AG08395 (cell line): ENCODE measurements at places on chromosomes 4 and X.

- no peak for DNase-seq
Measured at GRCh38 chrX:29587107-29587506, 628.3 kb upstream of the MAGEB2 start.

DNA sequence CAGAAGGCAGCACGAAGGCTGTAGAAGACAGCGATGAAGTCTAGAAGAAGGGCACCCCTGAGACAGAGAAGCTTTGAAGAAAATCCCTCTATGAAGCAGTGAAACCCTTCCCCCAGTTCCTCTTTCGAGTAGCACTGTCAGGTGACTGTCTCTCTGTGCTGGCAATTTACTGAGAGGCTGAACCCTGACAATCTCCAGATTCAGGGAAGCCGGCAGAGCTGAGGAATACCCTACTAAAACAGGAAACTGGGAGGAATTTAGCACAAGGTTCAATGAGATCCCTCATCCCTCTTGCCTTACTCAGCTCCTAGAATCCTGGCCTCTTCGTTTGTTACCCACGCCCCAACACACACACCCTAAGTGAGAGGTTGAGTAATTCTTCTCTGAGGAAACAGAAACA lies 239.7 kb upstream of the NOCT start:
- DNase-seq: no peak

GRCh38 chrX:120560405-120560841 lies 339 bp downstream of the CUL4B start:
- DNase-seq: no peak

DNA sequence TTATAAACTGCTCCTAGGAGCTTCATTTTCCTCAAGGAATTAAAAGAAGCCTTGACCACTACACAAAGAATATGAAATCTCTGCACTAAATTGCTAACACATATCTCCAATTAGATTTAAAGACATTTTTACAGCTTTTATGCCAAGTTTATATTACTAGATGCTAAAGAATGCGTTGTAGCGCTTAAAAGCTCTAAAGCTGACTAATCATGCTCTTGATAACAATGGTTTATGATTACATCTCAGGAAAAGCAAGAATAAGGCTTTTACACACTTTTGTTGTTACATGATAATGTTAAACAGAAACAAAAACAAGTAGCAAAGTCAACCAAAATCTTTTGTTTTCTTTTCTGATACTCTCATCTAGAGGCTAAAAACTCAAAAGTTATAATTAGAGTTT lies 44.7 kb downstream of the SLC10A7 start:
- DNase-seq: no peak

DNA sequence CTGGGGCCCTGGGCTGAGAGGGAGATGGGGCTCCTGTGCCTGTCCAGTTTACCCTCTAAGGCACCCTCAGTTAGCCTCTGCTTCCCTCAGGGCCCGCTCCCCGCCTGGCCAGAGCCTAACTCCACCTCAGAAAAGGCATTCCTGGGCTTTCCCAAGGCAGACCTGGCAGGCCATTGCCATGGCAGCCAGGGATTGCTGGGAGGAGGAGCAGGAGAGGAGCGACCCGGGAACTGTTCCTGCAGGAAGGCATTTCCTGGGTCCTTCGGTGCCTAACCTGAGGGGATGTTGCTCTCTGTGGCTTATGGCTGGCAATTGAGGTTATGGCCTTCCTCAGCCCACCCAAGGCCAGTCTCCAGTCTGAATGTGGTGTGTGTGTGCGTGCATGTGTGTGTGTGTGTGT lies 131.3 kb downstream of the PJA1 start:
- DNase-seq: no peak

DNA sequence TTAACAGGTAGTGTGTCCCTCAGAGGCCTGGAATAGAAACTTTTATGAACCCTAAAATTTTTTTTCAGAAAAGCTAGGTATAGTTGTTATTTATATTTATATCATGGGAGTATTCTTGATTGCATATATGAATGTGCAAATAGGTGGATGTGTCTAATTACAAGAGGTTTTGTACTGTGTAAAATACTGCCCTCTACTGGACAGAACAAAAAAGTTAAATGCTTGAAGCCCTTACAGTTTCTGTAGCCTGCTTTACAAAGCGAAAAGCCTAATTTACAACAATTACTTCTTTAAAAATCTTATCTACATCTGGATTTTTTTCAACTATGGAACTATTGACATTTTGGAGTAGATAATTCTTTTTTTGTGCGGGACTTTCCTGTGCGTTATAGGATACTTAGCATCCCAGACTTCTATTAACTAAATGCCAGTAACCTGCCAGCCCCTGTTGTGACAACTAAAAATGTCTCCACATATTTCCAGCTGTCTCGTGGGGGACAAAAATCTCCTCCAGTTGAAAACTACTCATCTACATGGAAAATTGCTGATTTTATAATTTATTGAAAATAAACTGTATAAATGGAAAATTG lies 35.1 kb downstream of the ENPEP start:
- peak; percentile 54 for DNase-seq

DNA sequence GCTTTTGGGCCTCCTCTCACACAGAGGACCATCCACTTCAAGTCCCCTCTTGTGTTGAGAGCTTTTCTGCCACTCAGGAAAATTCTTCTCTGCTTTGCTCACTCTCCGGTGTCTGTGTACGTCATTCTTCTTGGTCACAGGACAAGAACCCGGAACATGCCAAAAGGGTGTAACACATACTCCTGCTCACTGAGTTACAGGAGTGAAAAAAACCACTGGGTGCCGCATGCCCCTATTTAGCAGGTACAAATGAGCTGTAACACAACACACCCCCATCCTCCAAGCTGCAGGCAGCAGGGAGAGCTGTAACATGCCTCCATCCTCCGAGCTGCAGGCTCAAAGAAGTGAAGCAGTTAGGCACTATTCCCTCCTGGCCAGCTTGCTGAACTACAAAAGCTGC lies 13.0 kb upstream of the CXCL2 start:
- no peak for DNase-seq

DNA sequence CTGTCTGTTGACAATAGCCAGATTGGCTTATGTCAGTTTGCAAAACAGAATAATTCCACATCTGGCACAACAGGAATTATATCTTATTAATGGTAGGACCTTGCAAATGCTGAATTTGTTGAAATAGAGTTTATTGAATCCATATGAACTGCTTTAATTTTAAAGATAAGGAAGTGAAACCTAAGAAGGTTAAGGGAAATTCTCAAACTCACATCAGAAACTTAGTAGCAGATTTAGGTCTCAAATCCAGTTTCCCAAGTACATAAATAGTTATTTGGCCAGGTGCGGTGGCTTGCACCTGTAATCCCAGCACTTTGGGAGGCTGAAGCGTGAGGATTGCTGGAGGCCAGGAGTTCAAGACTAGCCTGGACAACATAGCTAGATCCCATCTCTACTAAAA lies 117.1 kb downstream of the HNRNPD start:
- no peak for DNase-seq

GRCh38 chrX:6989858-6990257 lies 157.7 kb upstream of the STS start:
- no peak for DNase-seq

DNA sequence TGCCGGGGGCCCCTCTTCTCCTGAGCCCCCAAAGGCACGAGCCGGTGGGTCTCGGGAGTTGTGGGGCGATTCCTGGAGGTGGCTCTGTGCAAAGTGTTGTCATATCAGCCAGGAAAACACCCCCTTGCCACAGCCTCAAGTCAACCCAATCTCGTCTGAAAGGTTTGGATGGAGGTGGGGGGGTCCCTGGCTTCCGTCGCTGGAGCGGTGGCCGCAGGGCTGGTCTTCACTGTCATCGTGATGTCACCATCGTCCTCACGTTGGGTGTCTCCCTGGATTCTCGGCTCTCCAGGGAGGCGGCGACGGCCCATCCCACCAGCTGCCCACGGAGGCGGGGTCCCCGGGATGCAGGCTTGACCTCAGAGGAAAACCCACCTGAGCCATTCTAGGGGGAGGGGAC lies 38.3 kb upstream of the PPP2R3B start:
- DNase-seq: no peak

GRCh38 chr4:140901736-140902336 lies 145.7 kb upstream of the TBC1D9 start:
- no peak for DNase-seq

DNA sequence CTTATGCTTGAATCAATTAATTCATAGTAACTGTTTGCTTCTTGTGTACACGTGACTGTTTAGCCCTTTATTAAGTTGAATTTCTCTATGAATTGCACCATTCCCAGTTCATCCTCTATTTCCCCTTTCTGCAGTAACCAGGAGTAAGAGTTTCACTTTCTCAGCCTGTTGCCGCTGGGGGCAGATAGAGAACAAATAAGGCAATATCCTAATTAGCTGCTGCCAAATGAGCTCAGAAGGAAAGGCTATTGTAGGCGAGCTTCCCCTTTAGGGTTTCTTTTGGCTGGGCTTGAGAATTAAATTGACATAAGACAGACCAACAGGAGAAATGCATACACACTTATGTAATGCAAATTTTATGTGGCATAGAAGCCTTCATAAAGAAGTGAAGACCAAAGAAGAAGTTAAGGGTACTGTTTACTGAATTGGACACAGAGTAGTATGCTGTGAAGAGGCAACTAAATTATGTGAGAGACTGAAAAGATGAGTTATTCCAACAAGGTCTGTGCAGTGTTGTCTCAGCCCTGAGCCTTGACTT lies 1594.7 kb downstream of the TECRL start:
- no peak for DNase-seq

DNA sequence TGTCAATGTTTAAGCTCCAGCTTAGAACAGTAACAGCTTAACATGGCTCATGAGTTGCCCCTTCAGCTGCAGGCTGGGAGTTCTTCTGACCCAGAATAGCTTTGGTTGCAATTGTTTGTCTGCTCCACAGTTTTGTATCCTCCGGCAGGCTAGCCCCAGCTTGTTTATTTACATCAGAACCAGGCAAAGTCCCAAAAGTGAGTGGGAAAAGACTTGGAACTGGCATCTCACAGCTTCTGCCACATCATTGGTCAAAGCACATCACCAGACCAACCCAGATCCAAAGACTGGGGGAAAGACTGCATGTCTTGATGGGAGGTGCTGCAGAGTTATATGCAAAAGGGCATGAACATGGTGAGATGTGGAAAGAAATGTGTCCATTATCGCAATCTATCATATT lies 231.2 kb upstream of the CPEB2 start:
- DNase-seq: no peak

GRCh38 chr4:87938746-87939145 lies 36.8 kb upstream of the SPP1 start:
- DNase-seq: no peak

- DNase-seq: no peak
Measured at GRCh38 chr4:78667325-78667724, 108.8 kb upstream of the BMP2K start.

GRCh38 chr4:11769434-11769833 lies 340.7 kb upstream of the HS3ST1 start:
- DNase-seq: no peak

- no peak for DNase-seq
Measured at GRCh38 chr4:189809839-189810238, 130.8 kb upstream of the FRG1 start.

- DNase-seq: peak; percentile 84
Measured at GRCh38 chr4:147714575-147715401, 17.1 kb upstream of the ARHGAP10 start.

GRCh38 chr4:140955641-140956040 lies 177.6 kb downstream of the RNF150 start:
- DNase-seq: no peak

- DNase-seq: no peak
Measured at GRCh38 chr4:108044951-108045686, 55.4 kb downstream of the HADH start.

DNA sequence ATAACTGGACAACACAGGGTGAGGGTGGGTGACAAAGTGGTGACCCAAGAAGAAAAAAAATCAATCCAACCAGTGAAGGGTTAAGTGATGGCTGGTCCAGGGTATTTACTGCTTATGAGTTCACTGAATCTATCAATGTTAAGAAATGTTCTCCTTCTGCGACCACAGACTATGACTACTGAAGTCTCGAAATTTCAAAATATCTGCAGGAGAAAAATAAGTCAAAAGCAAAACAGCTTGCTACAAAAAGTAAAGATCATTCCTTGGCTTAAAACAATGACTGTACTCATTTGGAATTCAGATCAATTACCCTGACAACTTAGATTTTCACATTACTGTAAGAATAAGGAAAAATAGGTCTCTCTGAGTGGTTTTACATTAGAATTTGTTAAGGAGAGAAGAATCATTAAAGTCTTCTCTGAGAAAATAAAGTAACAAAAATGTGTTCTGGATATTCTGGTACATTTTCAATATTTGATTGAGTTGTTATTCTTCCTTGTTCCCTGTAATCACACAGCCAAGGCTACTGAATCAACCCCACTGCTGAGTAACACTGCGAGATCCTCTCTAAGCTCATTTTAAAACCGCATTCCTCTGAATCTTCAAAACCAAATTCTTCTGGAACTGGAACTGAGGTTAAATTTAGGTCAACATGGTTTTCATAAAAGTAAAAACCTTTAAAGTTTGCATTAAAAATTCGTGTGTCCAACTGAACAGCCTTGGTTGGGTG lies 22.7 kb downstream of the SMPX start:
- peak; percentile 15 for DNase-seq

DNA sequence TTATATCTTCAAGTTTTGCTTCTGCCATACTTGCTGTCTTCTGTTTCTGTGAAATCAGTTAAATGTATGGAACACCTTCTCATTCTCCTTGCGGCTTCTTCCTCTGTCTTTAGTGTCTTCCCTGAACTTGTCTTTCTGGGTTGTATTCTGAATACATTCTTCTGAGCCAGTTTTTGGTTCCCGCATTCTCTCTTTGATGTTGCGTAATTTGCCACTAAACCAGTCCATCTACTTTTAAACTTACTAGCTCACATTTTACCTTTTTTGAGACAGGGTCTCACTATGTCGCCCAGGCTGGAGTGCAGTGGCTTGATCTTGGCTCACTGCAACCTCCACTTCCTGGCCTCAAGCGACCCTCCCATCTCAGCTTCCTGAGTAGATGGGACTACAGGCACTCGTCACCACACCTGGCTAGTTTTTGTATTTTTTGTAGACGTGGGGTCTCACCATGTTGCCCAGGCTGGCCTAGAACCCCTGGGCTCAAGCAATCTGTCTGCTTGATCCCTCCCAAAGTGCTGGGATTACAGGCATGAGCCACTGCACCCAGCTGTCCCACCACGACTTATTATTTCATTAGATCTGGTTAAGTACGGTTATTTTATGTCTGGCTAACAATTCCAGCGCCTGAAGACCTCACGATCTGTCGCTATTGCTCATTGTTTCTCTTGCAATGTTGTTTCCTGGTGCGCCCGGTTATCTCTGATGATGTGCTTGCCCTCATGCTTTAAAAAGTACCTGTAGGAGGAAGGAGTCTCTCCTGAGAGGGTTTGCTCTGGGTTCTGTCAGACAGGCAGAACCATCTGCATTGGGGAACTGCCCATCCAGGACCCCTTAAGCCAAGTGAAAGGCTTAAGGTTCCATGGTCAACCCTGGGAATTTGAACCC lies 9.8 kb upstream of the FAM3A start:
- no peak for DNase-seq

DNA sequence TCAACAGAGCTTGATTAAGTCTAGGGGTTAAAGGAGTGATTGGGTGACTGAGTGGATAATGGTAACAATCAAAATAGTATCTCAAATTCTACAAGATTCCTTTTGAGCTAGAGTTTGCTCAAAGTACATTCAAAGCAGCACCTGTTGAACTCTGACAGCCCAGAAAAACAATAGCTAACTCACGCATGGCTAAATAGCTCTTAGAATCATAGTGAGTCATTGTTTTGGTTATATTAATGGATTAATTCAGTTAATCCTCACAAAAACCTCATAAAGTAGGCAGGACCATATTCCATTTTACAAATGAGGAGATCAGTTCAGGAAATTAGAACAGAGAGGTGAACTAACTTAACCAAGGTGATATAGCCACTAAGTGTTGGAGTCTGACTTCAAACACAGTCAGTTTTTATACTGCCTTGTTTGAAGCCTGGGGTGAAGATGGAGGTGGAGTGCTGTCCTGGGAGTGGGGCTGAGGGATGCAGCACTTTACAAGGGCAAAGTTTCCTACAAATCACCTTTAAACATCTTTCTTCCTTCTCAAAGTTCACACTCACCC lies 35.9 kb upstream of the PPM1K start:
- no peak for DNase-seq
